ENCODE measurements at places on chromosomes 3 and 15. TPM values are rescaled to one million over a fixed set of nuclear protein-coding genes. Genes with fewer than 3 reads are reported as not detected.

OR5K2 gene
- total RNA-seq: not detected

DNA sequence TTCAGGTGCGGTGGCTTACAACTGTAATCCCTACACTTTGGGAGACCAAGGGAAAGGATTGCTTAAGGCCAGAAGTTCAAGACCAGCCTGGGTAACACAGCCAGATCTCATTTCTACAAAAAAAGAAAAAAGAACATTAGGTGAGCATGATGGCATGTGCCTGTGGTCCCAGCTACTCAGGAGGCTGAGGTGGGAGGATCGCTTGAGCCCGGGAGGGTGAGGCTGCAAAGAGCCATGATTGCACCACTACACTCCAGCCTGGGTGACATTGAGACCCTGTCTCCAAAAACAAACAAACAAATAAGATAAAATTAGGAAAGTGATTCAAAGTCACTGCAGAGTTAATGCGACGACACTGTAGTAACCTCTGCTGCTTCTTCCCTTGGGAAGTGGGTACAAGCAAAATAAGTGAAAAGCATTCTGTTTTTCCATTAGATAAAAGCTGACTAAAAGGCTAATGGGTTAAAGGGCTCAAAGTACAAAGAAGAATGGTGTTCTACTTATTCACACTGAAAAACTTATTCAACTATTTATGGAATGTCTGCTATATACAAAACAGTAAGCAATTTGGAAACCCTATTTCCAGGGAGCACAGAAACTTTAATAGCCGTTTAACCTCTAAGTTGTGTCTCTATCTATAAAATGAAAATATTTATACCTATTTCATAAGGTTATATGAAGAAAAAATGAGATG, 8.0 kb upstream of the RPS27L start:
- no peak overlapping the region for H3K27ac ChIP-seq
- no peak overlapping the region for H3K4me3 ChIP-seq
- no peaks in the 10 kb centered on the region for H3K36me3 ChIP-seq
- no peaks in the 10 kb centered on the region for H3K4me1 ChIP-seq

GRCh38 chr3:52939600-52939999, 42.3 kb upstream of the STIMATE start:
- no peak overlapping the region for H3K4me3 ChIP-seq
- no peak overlapping the region for H3K27ac ChIP-seq
- no peaks in the 10 kb centered on the region for H3K27me3 ChIP-seq
- H3K36me3 ChIP-seq: no peaks in the 10 kb centered on the region
- H3K4me1 ChIP-seq: no peaks in the 10 kb centered on the region

LYZL4 gene
- not detected for total RNA-seq

- no peak overlapping the region for H3K27ac ChIP-seq
- DNase-seq: no peak
- H3K4me1 ChIP-seq: no peaks in the 10 kb centered on the region
These were observed 32.6 kb upstream of the THUMPD3 start for GRCh38 chr3:9330166-9330703.

DNA sequence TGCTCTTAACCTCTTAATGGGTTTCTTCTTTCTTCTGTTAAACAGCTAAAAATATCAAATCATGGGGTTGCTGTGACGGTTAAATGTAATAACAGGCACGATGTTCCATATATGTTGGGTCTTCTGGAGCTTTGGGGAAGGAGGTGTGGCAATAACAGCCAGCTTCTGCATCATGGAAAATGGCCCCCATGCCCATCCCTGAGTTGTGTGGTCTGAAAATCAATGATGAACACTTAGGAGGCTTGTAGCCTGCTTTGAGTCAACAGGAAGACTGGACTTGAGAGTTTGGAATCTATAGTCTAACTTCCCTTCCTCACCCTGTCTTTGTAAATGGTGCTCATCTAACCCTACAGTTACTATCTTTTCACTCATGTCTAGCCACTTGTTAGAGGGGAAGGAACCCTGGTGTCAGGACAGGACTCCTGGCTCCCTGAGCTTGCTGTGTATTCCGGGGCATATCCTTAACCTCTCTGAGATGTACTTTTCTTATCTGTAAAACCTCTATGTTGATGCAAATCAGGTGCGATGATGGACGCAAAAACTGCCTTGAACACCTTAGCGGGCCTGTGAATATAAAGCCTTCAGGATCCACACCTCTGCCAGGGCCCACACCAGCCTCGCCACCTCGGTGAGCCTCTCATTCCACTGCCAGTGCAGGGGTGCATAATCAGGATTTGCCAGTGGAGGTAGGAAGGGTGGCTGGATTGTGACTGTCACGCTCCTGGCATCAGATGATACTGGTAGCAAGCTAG, 27.5 kb downstream of the SMAD3 start:
- DNase-seq: no peak
- H3K27ac ChIP-seq: no peak overlapping the region
- peaks cover 68% of the 10 kb centered on the region for H3K4me1 ChIP-seq
- no peaks in the 10 kb centered on the region for H3K36me3 ChIP-seq
- no peak overlapping the region for H3K4me3 ChIP-seq

GRCh38 chr3:52532517-52532837, 1.2 kb downstream of the NT5DC2 start:
- peak; percentile 71 for DNase-seq
- peak overlapping the region; percentile 75 for H3K4me3 ChIP-seq
- no peaks in the 10 kb centered on the region for H3K27me3 ChIP-seq
- H3K4me1 ChIP-seq: peaks cover 70% of the 10 kb centered on the region

- H3K36me3 ChIP-seq: no peaks in the 10 kb centered on the region
- no peak overlapping the region for H3K27ac ChIP-seq
- DNase-seq: no peak
- peaks cover 6% of the 10 kb centered on the region for H3K4me1 ChIP-seq
These were observed 175.6 kb downstream of the GHSR start for GRCh38 chr3:172272698-172273097.

DNA sequence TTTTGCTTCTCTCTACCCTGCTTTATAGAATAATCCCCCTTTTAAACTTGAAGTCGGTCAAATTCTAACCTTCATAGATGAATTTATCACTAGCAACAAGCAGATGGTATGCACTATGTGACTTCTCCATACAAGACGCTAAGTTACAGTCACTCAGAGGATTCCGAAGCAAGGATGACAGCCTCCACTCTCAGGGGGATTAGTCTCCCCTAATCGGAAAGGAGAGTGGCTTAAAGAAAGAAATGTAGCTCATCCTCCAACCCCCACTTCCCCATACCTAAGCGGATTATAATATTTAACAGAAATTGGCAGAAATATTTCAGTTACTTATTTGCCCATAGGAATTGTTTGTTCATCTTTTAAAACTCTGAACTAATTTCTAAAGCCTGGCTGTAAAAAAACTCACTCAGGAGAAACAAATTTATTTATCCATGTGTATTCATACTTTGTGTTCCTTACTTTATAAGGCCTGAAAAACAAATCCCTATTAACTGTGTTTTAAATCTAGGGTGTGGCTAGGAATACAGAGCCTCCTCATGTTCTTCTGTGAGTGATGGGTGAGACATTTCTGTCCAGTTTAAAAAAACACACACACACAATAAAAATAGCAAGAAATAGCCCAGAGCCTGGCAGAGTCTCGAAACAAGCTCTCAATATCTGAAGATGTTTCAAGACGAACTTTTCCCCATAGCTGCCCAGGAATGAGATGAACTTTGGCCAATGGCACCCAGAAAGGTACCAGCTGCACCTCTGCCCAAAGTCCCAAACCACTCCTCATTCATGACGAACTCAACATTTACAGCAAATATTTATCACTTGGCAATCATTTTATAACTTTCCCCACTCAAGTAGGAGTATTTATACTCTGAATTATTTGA, 18.7 kb downstream of the SIAH2 start:
- peak overlapping the region; percentile 44 for H3K27ac ChIP-seq
- H3K36me3 ChIP-seq: peaks cover 18% of the 10 kb centered on the region
- peaks cover 47% of the 10 kb centered on the region for H3K4me1 ChIP-seq

DNA sequence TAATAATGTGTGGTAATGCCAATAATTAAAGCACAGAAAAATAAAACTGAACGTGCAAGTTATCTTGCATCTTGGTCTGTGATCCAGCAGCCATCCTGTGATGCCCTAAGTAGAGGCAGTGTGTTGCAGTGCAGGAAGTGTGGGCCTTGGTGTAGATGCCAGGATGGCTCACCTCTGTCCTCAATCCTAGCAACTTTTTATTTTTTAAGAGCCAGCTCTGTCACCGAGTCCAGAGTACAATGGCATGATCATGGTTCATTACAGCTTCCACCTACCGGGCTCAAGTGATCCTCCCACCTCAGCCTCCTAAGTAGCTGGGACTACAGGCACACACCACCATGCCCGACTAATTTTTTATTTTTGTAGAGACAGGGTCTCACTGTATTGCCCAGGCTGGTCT, 7.6 kb downstream of the BAHD1 start:
- DNase-seq: no peak
- H3K4me3 ChIP-seq: no peak overlapping the region
- no peaks in the 10 kb centered on the region for H3K36me3 ChIP-seq
- peaks cover 28% of the 10 kb centered on the region for H3K4me1 ChIP-seq

GRCh38 chr3:38264779-38265178, 833 bp upstream of the SLC22A13 start:
- no peak for DNase-seq
- H3K36me3 ChIP-seq: no peaks in the 10 kb centered on the region
- no peak overlapping the region for H3K4me3 ChIP-seq
- no peaks in the 10 kb centered on the region for H3K4me1 ChIP-seq

- H3K27ac ChIP-seq: no peak overlapping the region
- peak; percentile 77 for DNase-seq
- no peaks in the 10 kb centered on the region for H3K36me3 ChIP-seq
- H3K4me1 ChIP-seq: peaks cover 41% of the 10 kb centered on the region
- peak overlapping the region; percentile 53 for H3K4me3 ChIP-seq
These were observed 1.8 kb downstream of the FOXL2 start for GRCh38 chr3:138944929-138945708.

GRCh38 chr15:68218331-68218730, 11.2 kb downstream of the CLN6 start:
- DNase-seq: peak; percentile 22
- no peak overlapping the region for H3K27ac ChIP-seq
- H3K27me3 ChIP-seq: no peaks in the 10 kb centered on the region
- no peaks in the 10 kb centered on the region for H3K4me1 ChIP-seq
- peaks cover 15% of the 10 kb centered on the region for H3K36me3 ChIP-seq

GOLGA8O gene
- total RNA-seq: not detected

- no peak overlapping the region for H3K4me3 ChIP-seq
- no peaks in the 10 kb centered on the region for H3K36me3 ChIP-seq
- no peaks in the 10 kb centered on the region for H3K4me1 ChIP-seq
- DNase-seq: no peak
- no peak overlapping the region for H3K27ac ChIP-seq
- no peaks in the 10 kb centered on the region for H3K27me3 ChIP-seq
These were observed 11.7 kb upstream of the TCF12 start for GRCh38 chr15:56906766-56907165.

Measured in suprapubic skin (tissue), 4 donors.